ENCODE measurements at places on chromosomes 7 and 10.
A peak's percentile ranks its signal among the peaks of the same experiment; 100 is the strongest.

DNA sequence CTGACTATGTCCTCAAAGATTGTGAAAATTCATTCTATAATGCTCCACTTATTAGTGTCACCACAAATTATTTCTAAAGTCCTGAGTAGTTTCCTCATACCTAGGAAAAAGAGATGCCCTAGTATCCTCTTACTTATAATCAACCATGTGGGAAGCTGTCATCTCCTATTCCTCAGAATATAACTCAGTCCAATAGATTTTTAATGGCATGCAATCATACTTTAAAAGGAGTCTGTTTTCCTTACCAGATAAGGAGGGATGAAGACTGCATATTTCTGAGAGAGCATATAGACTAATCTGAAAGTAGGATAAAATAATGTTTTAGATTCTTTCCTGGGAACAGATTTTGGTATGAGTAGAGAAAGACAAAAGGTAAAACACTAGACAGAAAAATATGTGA, 727.7 kb upstream of the GRM3 start:
- no peak for DNase-seq

- DNase-seq, result no peak
Measured at GRCh38 chr7:102845346-102845745, 67.5 kb upstream of the LRRC17 start.

GRCh38 chr7:46126675-46127300, 205.7 kb upstream of the IGFBP3 start:
- no peak for DNase-seq

DNA sequence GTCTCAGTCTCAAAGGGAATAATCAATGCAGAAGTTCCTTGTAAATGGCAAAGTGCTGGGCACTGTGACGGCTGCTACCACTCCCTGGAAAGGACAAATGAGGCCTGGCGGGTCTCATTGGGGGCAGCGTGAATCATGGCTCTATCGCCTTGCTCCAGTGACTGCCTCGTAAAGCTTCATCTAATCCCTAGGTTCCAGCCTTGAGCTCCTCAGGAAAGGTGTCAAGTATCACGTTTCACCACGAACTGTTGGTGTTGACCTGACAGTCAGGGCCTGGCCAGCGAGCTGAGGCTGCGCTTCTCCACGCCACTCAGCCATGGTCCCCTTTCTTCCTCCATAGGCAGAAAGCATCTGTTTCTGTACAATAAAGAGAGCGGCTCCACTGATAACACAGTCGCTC, 126.7 kb upstream of the ZNF32 start:
- DNase-seq, result no peak

DNA sequence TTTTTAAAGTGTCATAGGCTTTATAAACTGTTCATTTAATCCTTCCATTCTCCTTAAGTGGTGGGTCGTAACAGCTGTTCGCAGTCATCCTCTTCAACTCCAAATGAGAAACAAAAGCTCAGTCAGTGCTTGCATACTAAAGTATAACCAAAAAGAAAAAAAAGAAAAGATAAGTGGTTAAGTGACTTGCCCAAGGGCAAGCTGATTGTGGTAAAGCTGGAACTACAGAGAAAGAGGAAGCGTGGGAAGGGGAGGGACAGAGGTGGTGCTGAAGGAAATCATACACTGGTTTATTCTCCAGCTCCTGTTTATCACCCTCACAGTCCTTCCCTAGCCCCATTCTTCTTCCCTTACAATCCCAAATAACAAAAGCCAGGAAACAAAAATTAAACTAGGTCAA, 29.6 kb downstream of the IDE start:
- no peak for DNase-seq

GRCh38 chr10:69458430-69459100, 7.3 kb downstream of the TSPAN15 start:
- DNase-seq, result no peak

GRCh38 chr10:29710128-29710527, 75.4 kb upstream of the SVIL start:
- DNase-seq, result no peak

DNA sequence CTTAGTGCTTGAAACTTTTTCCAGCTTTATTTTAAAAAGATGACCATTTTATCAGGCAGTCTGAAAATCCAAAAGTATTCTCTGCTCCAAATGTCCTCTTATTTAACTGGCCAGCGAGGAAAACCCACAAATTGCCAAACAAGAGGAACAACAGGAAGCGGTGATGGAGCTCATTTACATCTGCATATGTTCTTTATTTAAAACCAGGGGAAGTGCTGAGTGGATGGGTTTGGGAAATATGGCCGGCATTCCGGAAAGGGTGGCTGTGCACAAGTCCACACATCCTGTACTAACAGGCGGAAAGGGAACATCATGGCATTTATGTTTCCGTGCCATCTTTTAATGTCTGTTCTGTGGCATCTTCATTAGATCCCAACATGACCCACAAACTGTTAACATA, 974.5 kb downstream of the LRMDA start:
- no peak for DNase-seq

DNA sequence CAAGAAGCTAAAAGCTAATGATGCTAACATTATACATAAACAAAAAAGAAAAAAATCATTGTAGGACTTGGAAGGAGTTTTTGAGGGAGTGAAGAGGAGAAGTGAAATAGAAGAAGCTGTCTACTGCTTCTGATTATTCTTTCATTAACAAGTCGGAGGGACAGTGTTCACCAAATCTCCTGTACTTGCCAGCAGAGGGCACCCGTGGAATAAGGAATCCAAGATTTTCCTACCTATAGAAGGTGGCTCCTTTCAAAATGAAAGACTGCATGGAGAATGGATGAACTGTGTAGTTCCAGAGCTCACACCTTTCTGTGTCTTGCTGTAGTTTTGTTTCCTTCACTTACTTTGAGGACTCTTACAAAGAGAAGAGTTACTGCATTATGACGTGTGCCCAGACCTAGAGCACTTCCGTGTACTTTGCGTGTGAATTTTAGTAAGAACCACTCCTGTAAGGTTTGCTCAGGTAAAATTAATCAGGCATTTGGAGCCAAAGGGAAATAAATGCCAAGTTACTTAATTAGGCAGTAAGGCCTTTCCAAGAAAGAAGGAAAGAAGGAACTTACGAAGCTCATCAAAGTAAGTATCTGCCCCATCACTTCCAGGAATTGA, 145.1 kb downstream of the SEMA3D start:
- peak; percentile 18 for DNase-seq

DNA sequence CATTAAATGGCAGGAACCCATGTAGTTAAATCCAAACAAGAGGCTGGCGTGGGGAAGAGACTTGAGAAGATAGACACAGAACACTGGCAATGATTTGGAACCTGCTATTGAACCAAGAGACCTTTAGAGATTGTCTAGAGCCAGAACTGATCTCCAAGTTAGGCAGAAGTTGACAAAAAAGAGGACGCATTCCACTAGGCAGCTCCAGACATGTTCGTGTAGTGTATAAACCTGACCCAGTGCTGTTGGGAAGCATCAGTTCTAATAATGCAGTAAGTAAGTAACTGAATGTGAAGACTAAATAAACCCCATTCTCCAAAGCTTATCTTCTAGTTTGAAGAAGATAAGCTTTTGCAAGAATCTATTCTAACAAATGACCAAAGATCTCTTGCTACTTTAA, 50.8 kb downstream of the AP3M1 start:
- no peak for DNase-seq
